NCI-H1092 treated with DMSO at 0.1 percent for 48 hours (cell line): ENCODE measurements at places on chromosomes 3 and 15.

- DNase-seq, result no peak
These were observed 74.1 kb downstream of the CMSS1 start for GRCh38 chr3:99891610-99892285.

DNA sequence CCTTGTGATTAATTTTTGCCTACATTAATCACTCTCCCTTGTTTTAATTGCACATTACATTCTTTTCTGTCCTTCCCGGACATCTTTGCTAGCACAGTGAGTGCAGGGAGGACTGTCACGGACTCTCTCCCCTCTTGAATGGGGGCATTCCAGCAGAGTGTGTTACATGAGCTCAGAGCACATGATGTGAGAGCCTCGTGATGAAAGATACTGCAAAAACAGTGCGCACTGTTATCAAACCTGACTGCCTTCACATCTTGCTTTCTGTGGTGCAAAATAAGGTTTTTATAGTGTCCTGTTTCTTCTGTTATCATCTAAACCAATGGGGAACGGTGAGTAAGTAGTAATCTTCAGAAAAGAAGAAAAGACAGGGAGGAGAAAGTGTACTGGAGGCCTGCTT, 167.5 kb downstream of the PGPEP1L start:
- no peak for DNase-seq

DNA sequence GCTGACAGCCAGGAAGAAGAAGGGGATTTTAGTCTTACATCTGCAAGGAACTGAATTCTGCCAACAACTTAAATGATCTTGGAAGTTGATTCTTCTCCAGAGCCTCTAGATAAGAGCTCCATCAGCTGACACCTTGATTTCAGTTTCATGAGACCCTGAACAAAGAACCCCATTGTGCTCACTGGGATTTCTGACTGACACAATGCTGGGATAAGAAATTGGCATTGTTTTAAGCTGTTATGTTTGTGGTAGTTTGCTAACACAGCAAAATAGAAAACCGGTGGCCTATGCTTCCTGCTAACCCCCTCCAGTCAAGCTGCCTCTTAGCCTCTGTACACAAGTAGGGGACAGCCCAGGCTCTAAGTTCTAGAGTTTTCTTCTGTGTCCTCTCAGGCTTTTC, 36.2 kb downstream of the MASP1 start:
- DNase-seq, result no peak

DNA sequence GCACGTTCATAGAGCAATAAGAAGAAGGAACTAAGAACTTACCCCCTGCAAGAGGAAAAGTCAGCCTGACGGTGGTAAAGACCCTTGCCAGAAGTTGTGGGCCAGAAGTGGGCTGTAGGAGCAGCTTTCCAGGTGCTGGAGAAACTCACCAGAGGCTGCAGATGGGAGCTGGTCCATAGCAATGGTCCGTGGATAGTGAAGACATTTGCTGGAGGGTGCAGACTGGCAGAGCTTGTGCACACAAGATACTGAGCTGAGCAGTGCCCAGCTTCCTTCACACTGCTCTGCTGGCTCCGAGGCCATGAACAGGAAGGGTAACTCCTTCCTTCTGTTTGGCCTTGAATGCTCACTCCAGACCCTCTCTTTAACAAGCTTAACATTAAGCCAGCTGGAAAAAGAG, 149.8 kb upstream of the BNIP2 start:
- no peak for DNase-seq
